ENCODE measurements at places on chromosomes 4 and X.

GRCh38 chr4:111984169-111984819, 161.0 kb upstream of the FAM241A start:
- no peak for DNase-seq

DNA sequence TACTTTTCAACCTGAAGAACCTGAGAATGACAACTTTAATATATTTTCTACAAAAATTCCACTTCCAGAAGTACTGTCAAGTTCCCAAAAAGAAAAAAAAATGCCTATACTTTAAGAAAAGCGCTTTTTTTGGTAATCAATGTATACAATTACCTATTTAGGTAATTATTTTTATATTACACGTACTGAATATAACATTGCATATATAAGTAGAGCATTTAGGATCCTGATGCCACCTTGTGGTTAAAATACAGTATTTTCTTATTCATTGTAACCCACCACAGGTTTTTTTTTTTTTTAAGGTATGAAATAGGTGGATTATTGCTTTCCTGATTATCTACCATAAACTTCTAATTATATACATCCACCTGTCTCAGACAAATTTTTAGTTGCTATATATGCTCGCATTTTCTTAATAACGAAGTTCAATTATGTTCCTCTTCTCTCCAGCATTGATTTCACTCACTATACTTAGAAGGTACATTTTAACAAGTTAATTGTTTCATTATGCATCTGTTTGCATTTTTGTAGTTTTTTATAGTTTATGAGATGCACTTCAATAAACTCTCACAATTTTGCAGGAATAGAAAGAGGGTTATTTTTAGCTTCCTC, 5.2 kb downstream of the MAP9 start:
- DNase-seq: no peak

DNA sequence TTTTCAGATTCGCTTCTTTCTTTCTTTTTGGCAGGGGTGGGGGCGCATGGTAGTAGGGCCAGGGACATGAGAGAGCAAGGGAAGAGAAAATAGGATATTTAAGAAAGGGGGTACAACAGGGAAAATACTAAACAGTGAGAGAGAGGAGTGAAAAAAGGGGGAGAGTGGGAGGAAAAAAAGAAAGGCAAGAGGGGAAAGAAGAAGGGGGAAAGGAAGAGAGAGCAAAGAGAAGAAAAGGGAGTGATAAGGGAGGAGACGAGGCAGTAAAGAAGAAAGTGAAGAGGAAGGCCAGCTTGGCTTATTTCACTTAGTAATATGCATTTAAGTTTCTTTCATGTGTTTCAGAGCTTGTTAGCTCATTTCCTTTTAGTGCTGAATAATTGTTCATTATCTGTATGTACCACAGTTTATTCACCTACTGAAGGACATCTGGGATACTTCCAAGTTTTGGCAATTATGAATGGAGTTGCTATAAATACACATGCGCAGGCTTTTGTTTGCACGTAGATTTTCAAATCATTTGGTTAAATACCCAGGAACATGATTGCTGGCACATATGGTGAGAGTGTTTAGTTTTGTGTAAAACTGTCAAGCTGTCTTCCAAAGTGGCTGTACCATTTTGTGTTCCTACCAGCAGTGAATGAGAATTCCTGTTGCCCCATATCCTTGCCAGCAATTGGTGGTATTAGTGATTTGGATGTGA, 37.3 kb downstream of the CASP6 start:
- DNase-seq: no peak

- DNase-seq: peak; percentile 1
Measured at GRCh38 chrX:8988446-8988845, 45.5 kb downstream of the FAM9B start.

- no peak for DNase-seq
Measured at GRCh38 chrX:72634331-72634730, 61.7 kb upstream of the HDAC8 start.

- DNase-seq: no peak
Measured at GRCh38 chr4:1488831-1489638, 82.8 kb upstream of the NKX1-1 start.

- DNase-seq: peak; percentile 71
Measured at GRCh38 chr4:152779513-152780266, at the start of the genes ARFIP1 and TIGD4. Gene ARFIP1 (plus strand): TSS chr4:152779954. CDS start chr4:152829634, 49,680 bp downstream. Gene TIGD4 (minus strand): TSS chr4:152779730. CDS start chr4:152771004, 8,726 bp downstream.

- DNase-seq: no peak
Measured at GRCh38 chrX:50705042-50705441, 109.0 kb downstream of the SHROOM4 start.

DNA sequence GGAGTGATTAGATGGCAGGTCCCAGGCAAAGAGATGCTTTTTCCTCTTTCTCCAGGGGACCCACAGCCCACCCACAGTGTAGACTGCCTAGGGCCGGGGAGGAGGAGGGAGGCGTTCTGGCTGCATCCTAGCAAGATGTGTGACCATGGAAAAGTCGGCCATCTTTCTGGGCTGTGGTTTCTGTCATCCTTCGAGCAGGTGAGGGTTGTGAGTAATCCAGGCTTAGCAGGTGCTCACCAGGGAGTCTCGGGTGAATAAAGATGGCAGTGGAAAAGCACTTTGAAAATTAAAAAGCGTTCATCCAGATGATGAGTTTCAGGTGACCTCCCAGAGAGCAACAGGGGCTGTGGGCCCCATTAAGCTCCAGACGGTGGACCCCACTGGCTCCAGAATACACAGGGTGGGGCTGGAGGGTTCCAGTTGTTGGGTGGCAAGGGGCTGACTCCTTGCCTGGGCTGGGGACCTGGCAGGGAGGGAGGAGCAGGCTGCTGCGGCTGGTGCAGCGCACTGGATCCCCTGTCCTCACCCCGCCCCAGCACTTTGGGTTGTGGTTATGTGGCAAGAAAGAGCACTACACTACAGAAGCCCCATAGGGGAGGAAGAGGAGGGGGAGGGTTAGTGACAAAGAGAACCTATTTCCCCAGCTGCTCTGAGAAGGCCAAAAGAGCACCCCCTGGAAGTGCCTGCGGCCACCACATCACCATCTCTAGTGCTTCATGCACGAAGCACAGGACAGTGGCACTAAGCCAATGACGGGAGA, 23.7 kb downstream of the ELF4 start:
- DNase-seq: no peak

- DNase-seq: no peak
Measured at GRCh38 chrX:44314808-44315207, 28.7 kb downstream of the EFHC2 start.

DNA sequence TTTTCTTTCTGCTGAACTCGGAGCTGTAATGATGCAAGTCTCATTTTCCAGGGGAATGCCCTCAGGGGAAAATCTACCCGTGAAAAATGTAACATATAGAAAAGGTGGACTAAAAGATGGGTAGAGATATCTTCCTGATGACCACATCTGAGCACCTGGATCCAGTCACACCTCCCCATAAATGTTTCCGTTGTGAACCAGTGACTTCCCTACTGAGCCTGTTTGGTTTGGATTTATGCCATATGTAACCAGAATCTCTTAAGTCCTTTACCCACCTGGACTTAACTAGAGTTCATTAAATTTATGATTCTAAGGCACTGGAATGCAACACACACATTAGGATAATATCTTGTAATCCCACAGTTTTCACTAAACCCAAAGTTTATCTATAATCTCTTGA, 171.1 kb downstream of the ZNF330 start:
- no peak for DNase-seq

DNA sequence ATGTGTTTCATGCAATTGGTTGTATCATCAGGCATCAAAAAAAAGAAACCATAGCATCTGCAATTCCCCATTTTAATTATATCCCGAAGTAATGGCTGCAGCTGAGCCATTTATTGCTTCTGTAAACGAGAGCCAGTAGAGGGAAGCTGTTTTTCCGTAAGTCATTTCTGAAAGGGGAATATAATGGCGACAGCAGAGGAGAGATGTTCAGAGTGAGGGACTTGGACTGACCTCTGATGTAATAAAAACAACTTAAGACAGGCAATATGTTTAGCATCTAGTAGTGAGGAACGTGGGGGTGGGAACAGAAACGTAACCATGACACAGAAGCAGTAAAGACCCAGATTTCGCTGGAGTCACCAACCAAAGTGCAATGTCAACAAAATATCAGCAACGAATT, 31.5 kb upstream of the NAA11 start:
- DNase-seq: no peak

DNA sequence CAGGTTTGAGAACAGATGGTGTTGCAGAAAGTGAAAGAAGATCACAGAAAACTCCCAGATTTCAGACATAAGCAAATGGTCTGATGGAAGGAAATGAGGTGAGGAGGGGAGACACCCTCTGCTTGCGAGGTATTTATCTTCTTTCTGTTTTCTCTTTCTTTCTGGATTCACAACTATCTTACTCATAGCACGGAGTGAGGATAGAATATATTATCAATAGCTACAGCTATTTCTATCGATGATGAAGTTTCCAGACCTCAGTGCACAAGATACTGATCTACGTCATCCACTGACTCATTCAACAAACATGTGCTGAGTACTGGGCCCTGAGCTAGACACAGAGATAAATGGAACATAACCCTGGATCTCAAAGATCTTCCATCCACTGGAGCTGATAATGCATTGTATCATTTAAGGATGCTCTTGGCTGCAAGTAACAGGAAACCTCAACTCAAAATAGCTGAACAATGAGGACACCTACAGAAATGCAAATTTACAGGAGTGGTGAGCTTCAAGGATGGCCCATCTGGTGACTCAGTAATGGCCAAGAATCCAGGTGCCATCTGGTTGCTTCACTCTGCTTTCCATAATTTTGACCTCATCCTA, 21.2 kb downstream of the SLC2A9 start:
- no peak for DNase-seq

DNA sequence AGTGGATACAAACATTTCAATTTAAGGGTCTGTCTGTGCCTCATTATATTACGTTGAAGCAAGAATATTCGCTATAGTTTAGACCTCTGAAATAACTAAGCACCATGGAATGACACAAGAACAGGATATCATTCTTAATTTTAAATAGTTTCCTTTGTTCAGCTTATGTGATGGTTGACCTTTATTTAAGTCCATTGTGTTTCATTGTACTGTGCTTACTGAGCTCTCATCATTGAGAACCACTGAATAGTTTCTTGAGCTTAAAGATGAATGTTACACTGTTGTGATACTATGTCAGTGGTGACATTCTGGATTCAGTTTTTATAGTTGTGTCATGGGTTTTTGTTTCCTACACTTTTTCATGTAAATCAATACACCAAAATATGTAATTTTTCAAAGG, 239.3 kb downstream of the RPA4 start:
- DNase-seq: no peak

GRCh38 chr4:78618436-78618835, 66.9 kb downstream of the ANXA3 start:
- DNase-seq: no peak

GRCh38 chr4:120005076-120005475, 61.6 kb downstream of the MAD2L1 start:
- DNase-seq: no peak

GRCh38 chrX:104137496-104137895, 19.3 kb downstream of the SLC25A53 start:
- DNase-seq: no peak

DNA sequence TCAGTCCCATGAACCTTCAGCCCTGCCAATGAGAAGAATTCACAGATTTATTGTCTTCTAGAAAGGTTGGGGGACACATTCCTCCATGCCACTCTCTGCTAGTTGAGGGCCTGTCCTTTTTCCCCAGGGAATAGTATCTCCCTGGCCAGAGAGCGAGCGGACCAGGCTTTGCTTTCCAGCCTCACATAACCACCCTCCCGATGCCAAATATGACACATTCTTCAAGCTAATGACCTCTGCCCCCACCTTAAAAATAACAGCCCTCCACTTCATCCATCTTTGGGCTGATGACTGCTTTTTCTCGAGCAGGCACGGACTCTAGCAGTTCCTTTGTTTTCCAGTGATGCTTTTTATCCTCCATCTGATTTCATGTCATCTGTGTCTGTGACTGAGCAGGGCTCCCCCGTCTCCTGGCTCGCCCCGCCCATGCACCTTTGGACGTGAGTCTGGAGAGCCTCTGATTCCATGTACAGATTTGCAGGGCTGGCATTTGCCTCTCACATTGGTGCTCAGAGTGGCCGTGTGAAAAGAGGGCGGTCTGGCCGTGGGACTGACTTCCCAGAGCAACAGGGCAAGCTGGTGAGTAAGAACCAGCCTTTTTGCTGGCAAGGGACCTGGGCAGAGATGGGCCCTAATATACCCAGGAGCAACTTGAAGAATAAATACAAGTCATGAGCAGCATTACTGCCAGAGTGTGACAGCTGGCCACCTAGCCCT, 279.8 kb downstream of the BCOR start:
- DNase-seq: no peak

GRCh38 chrX:16386126-16386525, 218.8 kb downstream of the MAGEB17 start:
- peak; percentile 2 for DNase-seq

GRCh38 chr4:54659313-54659712, 1.6 kb downstream of the KIT start:
- DNase-seq: no peak

DNA sequence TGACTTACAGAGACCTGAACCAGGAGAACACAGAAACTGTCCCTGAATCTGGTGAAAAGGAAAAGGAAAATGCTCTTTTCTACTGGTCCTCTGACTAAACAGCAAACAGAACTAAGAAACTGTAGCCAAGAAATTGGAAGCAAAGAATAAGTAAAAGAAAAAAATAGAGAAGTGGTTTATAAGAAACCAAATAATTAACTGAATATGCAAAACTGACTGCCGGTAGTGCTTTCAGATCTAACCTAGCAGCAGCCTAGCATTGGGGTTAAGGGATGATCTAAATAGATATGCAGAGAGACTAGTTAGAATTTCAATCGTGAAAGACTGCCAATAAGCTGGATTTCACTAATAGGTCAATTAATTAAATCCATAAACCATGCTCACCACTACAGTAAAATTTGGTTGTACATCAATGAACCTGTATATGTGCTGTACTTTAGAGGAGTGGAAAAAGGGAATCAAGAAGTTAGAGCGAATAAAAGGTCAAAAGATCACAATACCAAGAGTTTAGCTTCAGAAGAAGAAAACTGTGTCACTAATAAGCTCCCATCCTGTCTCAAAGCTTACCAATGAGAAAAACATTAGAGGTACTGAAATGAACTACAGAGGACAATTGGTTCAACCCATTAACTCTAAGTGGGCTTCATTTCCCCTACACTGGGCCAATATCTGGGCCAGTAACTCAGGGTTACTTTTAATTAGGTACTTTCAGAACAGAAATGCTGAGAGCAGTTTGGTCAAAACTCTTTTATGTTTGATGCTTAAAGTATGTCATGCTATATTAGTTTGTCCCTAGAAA, 53.6 kb downstream of the KLHL13 start:
- DNase-seq: no peak

- DNase-seq: no peak
Measured at GRCh38 chr4:151013944-151014343, 1.1 kb downstream of the LRBA start.

Measured in AG04449 (cell line).